Renal cortex interstitium (tissue), 15 donors: ENCODE measurements at places on chromosomes 12 and 14. TPM values are rescaled to one million over a fixed set of nuclear protein-coding genes. Genes with fewer than 3 reads are reported as not detected.
A peak's percentile ranks its signal among the peaks of the same experiment; 100 is the strongest.

The KCNC2 gene
- 0.86 TPM for polyA plus RNA-seq

The ADAMTS20 gene
- polyA plus RNA-seq, result 1.1 TPM

The CLEC7A gene
- 2.5 TPM for polyA plus RNA-seq

The KRT6C gene
- polyA plus RNA-seq, result not detected

The CNTN1 gene
- polyA plus RNA-seq, result 38.1 TPM

The FGF23 gene
- 0.05 TPM for polyA plus RNA-seq

The CIROP gene
- not detected for polyA plus RNA-seq

The TPPP2 gene
- 3.7 TPM for polyA plus RNA-seq

The ATG101 gene
- 32.0 TPM for polyA plus RNA-seq

The PPM1H gene
- 30.2 TPM for polyA plus RNA-seq

GRCh38 chr12:6311822-6312528, 1.5 kb downstream of the PLEKHG6 start:
- DNase-seq, result no peak

GRCh38 chr14:23513818-23514643, 37.5 kb downstream of the ZFHX2 start:
- DNase-seq, result no peak

DNA sequence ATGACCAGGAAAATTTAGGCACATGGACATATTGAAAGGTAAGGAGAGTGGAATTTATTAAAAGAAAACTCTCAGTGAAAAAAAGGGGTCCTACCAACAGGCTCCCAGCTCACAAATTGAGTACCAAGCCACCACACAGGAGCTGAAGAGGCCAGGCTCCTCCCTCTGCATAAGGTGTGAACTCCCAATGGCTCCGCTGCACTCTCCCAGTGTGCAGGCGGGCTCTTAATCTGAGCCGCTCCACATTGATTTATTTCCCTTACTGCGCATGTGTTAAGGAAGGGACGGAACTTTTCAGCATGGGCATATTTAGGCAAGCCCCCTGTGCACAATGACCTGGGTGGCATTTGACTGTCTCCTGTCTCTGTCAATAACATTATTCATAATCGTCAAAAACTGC, 68.6 kb upstream of the PLEKHG7 start:
- DNase-seq, result no peak

DNA sequence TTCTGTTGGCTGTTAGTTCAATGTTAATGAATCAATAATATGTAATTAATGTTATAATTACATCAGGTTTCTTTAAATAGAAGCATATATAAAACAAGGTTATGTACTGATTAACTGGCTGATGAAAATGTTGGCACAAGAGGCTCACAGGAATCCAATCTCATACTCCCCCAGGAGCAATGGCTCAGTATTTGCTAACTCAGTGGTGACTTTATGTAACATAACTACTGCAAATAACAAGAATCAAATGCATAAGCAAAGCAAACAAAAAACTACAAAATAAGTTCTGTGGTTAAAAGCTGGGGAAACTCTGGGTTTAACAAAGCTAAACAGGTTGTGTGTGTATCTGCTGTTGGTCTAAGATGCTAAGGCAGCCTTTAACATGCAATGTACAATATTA, 27.7 kb upstream of the BBS10 start:
- no peak for DNase-seq

DNA sequence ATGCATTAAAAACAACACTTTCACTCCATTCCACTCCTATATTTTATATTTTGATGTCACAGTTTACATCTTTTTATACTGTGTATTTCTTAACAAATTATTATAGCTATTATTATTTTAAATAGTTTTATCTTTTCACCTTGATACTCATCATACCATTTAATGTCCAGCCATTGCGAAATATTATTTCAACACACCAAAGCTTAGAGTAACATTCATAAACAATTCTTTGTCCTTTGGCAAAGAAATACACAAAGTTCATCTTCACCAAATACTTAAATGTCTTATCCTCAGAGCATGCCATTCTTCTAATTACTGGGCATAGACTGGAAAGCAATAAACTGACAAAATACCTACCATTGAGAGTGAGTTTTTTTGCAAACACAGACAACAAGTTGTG, 1963.4 kb upstream of the FLRT2 start:
- DNase-seq, result no peak

DNA sequence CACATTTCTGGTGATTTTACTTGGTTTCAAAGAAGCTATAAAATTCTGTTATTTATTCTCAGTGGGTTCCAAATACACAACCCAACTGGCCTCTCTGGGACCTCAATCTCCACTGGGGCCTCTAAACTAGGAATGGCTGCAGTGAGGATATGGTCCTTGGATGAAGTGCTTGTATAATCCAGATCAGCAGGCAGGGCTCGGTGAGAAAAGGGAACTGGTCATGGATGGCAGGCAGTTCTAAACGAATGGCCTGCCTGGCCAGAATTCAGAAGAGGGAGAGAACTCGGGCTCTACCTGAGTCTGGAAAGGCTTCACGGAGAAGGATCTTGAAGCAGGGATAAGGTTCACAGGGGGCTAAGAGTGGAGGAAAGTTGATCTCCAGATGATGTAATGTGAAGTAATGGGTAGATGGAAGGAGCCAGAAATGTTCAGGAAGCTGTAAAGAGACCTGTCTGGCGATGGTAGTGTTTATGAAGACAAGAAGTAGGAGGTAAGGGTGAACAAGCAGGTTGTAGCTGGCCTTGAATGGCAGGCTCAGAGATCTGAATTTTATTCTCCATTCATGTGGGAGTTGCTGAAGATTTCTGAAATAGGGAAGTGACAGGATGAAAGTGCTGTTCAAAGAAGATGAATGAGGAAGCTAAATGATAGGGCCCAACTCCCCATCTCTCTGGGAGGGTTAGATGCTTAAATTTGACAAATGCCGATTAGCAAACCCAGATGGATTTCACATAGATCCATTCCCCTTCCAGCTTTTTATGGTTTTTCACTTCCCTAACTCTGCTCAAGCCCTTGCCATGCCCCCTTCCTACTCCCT, 31.5 kb upstream of the ANO6 start:
- no peak for DNase-seq

DNA sequence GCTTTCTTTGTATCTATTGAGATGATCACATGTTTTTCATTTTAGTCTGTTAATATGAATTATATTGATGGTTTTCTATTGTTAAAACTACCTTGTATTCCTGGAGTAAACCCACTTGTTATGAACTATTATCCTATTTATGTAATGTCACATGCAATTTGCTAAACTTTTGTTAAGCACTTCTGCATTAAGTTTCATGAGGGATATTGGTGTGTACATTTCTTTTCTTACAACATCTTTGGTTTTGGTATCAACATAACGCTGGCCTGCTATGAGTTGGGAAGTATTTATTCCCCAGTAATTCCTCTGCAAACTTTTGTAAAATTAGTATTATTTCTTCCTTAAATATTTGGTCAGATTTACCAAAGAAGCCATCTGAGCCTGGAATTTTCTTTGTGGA, 46.5 kb upstream of the AMIGO2 start:
- no peak for DNase-seq

DNA sequence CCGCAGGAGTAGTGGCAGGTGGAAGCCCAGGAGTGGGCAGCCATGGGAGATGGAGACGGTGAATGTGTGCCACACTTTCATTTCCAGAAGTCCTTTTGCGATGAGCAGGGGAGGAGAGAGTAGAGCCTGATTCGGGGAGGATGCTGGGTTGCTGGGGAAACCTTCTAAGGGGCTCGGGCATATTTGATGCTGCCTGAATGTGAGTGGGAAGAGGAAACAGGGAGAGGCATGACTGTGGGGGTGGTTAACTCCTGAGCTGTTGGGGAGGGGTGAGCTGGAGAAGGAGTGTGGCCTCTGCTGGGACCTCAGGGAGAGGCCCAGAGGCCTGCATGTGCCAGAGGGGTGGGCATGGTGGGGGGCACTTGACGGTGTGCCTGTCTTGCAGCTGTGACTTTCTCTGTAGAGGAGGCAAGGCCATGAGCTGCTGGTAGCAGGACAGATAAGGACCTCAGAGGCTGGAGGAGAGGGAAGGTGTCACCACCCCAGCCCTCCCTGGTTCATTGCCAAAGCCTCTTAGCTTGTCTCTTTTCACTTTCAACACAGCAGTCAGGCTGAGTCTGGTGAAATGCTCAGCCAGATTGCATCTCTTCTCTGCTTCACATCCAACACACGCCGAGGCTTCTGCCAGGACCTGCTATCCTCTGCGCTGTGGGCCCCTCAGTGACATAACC, 11.4 kb downstream of the GLT1D1 start:
- DNase-seq, result no peak

DNA sequence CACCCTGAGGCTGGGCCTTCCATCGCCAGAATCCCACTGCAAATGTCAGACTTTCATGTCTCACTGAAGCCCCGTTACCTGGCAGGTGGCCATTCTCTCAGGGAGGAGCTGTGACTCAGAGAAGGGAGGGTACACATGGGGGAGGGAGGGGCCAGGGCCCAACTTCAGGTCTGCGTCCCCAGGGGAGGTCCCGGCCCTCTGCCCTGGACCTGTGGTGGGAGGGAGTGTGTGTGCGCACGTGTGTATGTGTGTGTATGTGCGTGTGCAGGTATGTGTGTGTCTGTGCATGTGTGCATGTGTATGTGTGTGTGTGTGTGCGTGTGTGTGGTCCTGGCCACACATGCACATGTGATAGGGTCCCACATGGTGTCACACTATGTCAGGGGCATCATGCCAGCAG, 50.9 kb downstream of the MVK start:
- DNase-seq, result no peak

DNA sequence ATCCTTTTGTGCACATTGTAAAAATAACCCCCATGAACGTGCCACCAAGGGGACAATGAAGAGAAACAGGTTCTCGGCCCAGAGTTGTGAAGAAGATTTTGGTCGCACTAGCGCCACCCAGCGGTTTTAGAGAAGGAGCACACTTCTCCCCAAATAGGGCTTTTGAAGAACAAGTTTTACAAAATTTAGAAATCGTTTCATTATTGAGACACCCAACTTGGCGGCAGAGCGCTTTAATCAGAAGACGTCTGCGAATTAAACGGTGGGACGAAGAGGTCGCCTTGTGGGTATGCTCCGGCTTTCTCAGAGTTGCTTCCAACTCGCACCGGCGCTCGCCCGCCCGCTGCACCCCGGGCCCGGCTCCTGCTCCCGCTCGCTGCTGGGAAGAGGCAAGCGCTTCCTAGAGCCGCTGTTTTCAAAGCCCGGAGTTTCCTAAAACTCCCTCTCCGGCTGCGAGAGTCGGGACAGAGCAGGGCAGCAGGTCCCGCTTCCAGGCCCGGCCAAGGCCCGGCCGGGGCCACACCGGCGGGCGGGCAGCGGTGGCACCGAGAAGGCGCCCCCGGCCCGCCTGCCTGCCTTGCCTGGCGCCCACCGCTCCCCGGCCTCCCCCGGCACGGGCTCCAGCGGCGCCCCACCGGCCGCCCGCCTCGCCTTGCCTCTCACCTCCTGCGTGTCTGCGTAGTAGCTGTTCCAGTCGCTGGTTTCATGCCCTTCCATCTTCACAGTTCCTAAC, 645 bp downstream of the FOXA1 start:
- peak; percentile 75 for DNase-seq

DNA sequence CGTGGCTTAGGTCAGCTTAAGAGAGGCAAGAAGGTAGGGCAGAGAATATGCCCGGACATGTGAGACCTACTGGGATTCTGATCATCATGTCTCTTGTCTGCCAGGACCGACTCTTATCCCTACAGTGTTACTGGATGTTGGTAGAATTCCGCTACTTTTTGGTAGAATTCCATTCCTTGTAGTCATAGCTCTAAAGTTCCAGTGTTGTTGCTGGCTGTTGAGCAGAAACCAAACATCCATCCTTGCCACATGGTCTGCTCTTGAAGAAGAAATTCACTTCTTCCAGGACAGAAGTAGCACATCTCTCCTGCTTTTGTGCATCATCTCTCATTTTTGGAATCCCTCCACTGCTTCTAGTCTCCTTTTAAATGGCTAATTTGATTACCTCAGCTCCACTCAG, 453.7 kb downstream of the RPL10L start:
- DNase-seq, result no peak

GRCh38 chr12:50828886-50829285, 13.8 kb upstream of the TMPRSS12 start:
- DNase-seq, result no peak

GRCh38 chr12:89243771-89244170, 108.5 kb downstream of the DUSP6 start:
- DNase-seq, result no peak

GRCh38 chr12:54337854-54338650, 13.1 kb downstream of the COPZ1 start:
- no peak for DNase-seq

DNA sequence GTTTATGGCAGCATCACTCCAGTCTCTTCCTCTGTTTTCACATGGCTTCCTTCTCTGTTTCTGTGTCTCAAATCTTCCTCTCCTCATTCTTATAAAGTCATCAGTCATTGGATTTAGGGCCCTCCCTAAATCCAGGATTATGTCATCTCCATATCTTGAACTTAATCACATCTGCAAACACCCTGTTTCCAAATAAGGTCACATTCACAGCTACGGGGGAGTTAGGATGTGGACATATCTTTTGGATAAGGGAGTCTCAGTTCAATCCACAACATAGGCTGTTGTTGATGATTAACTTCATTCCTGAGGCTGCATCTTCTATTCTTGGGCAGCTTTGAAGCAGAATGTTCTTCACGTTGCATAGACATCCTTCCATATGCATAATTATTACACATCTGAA, 40.3 kb upstream of the NTF3 start:
- no peak for DNase-seq

DNA sequence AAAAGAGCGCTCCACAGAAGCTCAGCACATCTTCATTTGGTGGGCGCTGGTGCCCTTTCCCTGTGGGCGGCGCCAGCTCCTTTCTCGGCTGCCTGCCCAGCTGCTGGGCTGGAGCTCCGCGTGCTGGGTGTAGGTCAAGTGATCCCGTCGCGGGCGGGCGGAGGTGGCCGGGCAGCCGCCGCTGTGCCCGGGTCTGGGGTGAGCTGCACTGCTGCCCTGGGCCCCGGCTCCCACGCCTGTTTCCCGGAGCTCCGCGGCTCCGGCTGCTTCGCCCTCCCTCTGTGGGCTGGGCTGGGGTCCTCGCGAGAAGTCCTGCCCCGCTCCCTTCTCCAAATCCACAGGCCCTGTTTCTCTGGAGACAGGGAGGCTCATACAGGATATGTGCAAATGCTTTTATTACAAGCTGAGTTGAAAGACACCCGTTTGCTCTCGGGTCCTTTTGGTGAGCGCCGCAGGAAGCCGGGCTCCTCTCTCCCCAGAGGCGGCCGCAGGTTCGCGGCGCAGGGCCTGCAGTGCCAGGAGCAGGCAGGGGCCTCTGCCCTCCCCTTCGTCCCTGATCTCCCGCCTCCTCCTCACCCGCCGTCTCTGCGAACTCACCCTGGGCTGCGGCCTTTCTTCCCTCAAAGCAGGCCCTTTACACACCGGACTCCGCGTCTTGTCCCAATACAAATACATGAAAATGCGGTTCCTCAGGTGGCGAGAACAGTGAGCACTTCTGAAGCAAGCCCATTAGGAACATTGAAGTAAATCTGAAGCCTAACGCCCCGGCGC, 67.8 kb upstream of the CAPRIN2 start:
- no peak for DNase-seq

- DNase-seq, result no peak
Observed at GRCh38 chr12:46659032-46659650, 166.7 kb downstream of the SLC38A4 start.

- no peak for DNase-seq
Observed at GRCh38 chr14:58666737-58667136, 29.0 kb downstream of the DACT1 start.
